ENCODE measurements at places on chromosomes 7 and 10. TPM values are rescaled to one million over a fixed set of nuclear protein-coding genes. Genes with fewer than 3 reads are reported as not detected.

Gene GDF2
- not detected for total RNA-seq

Gene EN2
- total RNA-seq, result under 0.01 TPM

Gene C7orf57
- not detected for total RNA-seq

Gene C10orf95
- total RNA-seq, result under 0.01 TPM

Gene PNLIP
- not detected for total RNA-seq

Gene CNPY1
- not detected for total RNA-seq

Gene FAM237B
- not detected for total RNA-seq

Gene SPOCK2
- total RNA-seq, result 1.9 TPM

Gene CLDN4
- total RNA-seq, result 0.25 TPM

Gene TEX47
- not detected for total RNA-seq

Gene CLEC2L
- total RNA-seq, result not detected

Gene PDLIM1
- 51.1 TPM for total RNA-seq

Gene NUTM2D
- 0.77 TPM for total RNA-seq

Gene CYP2E1
- 0.13 TPM for total RNA-seq

Gene PKD1L1
- total RNA-seq, result 1.6 TPM

Gene CALHM1
- total RNA-seq, result not detected

Gene SRRM3
- total RNA-seq, result 3.3 TPM

Gene LBX1
- not detected for total RNA-seq

Gene ZNF655
- 4.0 TPM for total RNA-seq

Gene NAPEPLD
- 3.4 TPM for total RNA-seq

Gene PIP
- total RNA-seq, result not detected

Gene GATA3
- total RNA-seq, result under 0.01 TPM

Gene ZCCHC24
- total RNA-seq, result 2.7 TPM

Gene APBB1IP
- total RNA-seq, result not detected

Gene GOT1
- 22.3 TPM for total RNA-seq

Gene MYL10
- total RNA-seq, result not detected

Gene CNTNAP2
- total RNA-seq, result 0.25 TPM

Gene POLR2J2
- 2.4 TPM for total RNA-seq

Gene ECHDC3
- 16.7 TPM for total RNA-seq

Gene PRSS2
- total RNA-seq, result not detected

Gene GIMAP6
- 251 TPM for total RNA-seq

Gene GRID1
- under 0.01 TPM for total RNA-seq

Gene NOC3L
- 16.3 TPM for total RNA-seq

Gene CNNM1
- total RNA-seq, result under 0.01 TPM

Gene MKX
- not detected for total RNA-seq

Gene PLAC9
- total RNA-seq, result 3.7 TPM

Gene MOGAT3
- not detected for total RNA-seq

Gene LANCL2
- total RNA-seq, result 18.3 TPM

Gene TAS2R38
- not detected for total RNA-seq

Gene CALN1
- total RNA-seq, result 0.89 TPM

Gene VGF
- total RNA-seq, result not detected

Gene IRF5
- total RNA-seq, result 0.26 TPM

Gene LIPN
- not detected for total RNA-seq

Gene ZNF716
- not detected for total RNA-seq

Gene SLC26A5
- 0.64 TPM for total RNA-seq

Gene WASHC2A
- 27.3 TPM for total RNA-seq

Gene OLAH
- 0.26 TPM for total RNA-seq

Gene ITGA8
- 1.2 TPM for total RNA-seq
